Activated CD4-positive, CD25-positive, alpha-beta regulatory T cell (primary cell): ENCODE measurements at places on chromosomes 5 and 9.

DNA sequence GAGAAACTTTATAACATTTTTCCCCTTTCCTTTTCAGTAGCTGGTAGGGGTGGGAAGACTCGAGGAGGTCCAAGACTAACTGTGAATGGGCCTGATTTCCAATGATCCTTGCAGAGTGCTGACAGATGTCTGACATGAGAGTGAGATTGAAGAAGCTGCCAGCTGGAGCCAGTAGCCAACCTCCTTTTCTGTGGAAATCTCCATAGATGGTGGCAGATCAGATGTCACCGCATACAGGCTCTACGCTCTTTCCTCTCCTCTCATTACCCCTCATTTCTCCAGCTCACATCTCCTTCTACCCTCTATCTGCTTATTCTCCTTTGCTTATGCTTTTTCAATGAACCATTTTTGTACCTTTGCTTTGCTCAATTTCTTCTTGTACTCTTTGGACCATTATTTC, 395.2 kb upstream of the TNC start:
- DNase-seq: no peak

GRCh38 chr5:107670932-107671741, at the start of gene EFNA5:
TSS of gene EFNA5 (minus strand) at chr5:107670937.
- no peak for DNase-seq

DNA sequence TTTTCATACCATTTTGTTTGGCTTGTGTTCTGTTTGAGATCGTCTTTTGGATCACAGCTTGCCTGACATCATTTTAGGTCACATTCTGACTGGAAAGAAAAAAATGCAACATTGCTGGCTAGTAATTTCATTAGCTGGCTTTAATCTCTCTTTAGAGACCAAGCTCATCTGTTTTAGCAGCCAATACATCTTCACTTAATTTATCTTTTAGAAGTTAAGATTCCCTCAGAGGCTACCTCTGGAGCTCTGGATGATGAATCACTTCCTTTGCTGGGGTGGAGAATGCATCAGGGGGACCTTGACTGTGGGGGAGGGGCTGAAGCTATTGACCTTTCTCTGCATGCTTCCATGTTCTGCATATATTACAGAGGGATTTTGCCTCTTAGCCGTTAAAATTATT, 181.5 kb upstream of the OTULINL start:
- no peak for DNase-seq

DNA sequence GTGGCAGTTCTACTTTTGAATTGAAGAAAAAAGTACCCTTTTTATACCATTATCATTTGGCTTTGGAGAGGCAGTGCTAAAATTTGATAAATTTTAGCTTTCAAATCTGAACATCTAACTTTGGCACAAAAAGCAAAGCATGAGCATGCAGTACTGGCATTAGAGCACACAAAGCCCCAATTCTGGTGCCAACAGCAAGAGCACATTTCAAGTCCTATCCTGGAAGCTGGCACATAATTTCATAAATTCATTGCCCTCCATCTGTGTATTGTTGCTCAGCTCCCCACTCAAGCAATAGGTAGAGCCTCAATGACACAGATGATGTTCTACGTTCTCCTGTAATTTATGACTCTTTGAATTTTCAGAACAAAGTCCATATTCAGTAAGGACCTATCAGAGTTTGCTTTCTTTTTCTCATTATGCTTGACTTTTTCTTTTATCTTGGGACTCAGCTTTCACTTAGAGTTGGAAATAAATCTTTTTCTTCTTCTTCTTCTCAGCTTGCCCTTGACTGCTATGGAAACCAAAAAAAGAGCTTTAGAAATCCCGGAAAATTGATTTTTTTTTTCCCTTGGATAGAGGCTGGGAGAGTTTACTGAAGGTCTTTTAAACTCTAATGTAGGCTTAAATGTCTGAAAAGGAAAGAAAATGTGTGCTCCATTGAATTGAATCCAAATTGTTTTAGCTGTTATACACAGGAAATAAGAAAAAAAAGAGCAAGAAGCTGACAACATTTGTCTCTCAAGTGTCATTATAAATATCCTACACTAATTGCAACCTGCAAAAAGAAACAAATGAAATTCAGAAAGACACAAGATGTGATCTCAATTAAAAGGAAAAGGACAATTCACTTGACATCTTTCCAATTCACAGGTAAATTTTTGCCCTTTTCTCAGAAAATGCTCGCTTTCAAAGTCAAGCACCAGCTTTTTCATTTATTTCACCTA, 380.8 kb upstream of the CDH18 start:
- no peak for DNase-seq

DNA sequence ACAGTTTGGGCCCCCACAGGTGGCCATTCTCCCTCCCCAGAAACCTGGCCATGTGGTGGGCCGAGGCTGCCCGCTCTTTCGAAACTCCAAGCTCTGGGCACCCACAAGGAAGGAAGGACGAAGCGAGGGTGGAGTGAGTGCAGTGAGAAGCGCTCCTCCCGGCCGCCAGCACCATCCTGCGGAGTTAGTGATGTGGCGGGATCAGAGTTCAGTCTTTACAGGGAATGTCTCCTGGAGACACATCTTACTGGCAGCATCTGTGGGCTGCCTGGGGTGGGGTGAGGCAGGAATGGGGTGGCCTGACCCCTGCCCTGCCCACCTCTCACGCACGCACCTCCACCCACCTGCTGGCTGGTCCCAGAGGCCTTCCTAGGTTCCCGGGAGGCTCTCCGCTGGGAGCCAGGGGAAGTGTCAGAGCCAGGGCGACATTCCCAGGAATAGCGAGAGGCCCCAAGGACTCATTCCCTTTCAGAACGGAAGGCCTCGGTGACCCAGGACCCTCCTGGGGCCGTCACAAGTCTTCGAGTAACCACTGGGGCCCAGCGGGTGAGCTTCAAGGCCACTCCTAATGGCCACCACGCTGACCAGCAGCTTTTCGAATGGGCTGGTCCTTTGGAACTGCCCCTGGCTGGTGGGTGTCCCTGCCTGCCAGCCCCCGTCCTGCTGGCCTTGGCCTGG, 5.5 kb upstream of the RNU6ATAC start:
- no peak for DNase-seq

DNA sequence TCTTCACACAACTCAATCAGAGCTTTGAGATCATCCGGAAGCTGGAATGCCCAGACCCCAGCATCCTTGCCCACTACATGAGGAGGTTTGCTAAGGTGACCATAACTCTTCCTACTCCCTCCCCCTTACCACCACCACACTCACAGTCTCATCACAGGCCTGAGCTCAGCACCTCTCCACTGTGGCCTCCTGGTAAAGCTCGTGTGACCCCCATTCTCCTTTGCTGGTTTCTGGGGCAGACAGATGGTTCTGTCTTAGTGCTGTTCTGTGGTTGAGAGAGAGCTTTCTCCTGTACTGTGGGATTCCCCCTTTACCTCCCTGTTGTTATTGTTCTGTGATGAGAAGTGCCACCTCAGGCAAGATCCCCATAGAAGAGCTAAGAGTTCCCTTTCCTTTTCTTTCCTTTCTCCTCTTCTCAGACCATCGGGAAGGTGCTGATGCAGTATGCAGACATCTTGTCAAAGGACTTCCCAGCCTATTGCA, 92.7 kb upstream of the RUSC2 start:
- DNase-seq: no peak

GRCh38 chr5:173634465-173634983, 18.1 kb upstream of the BOD1 start:
- DNase-seq: no peak
